GM23248 (cell line): ENCODE measurements at places on chromosomes 3 and 15. TPM values are rescaled to one million over a fixed set of nuclear protein-coding genes. Genes with fewer than 3 reads are reported as not detected.

GRCh38 chr3:175512700-175513099 is 653.6 kb downstream of the NAALADL2 start:
- H3K4me3 ChIP-seq = no peak overlapping the region
- H3K27me3 ChIP-seq = no peaks in the 10 kb centered on the region
- H3K4me1 ChIP-seq = no peaks in the 10 kb centered on the region
- no peak for DNase-seq

DNA sequence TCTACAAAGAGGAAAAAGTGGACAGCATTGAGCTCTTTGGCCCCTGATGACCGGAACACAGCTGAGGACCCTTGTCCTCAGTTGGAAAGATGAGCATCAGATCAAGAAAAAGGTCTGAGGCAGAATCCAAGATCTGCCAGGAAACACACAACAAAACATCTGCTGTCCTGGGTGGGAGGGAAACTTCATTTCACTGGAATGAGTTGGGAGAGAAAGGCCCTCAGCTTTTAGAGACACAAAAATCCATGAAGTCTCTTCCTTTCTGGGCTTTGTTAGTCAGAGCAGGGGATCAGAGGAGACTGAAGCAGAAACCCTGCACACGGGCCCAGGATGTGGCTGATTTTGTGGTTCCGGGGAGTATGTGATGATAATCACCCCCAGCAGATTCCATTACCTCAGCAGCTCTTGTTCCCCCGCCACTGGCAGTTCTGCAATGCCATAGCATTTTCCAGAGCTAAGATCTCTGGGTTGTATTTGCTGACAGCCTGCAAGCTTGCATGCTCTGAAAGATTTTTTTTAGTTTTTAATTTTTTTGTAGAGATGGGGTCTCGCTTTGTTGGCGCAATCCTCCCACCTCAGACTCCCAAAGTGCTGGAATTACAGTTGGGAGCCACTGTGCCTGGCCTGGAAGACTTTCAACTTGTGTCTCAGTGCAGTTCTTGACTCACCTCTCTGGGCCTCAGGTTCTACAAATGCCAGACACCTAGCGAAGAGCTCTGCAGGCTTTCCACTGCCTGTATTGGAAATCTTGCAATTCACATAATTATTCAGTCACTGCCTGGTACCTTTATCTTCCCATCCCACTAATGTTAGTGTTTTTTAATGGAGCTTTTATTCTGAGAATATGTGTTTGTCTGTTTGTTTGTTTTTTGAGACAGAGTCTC is 5.8 kb upstream of the TATDN2 start:
- peak; percentile 62 for DNase-seq
- no peaks in the 10 kb centered on the region for H3K36me3 ChIP-seq
- no peak overlapping the region for H3K4me3 ChIP-seq

ANKRD63 gene
- polyA plus RNA-seq = not detected in 2 replicates

KPNA1 gene
- 62.6 and 65.2 TPM in 2 replicates for polyA plus RNA-seq

DNA sequence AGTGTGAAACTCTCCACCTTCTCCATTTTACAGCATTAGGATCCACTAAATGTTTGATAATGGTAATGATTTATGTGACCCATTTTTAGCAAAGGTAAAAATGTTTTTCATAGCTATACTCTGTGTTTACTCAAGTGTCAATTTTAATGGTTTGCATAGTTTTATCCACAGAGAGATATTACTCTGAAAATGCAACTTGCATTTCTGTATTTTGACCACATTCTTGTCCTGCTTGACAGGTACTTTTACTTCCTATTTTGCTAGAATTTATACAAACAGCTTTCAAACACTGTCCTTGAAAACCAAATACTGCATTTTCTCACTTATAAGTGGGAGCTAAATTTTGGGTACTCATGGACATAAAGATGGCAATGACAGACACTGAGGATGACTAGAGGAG is 62.9 kb downstream of the SERPINI1 start:
- no peaks in the 10 kb centered on the region for H3K4me1 ChIP-seq
- no peaks in the 10 kb centered on the region for H3K36me3 ChIP-seq
- no peak for DNase-seq

IGDCC3 gene
- 0.11 TPM in 1 of 2 replicates, not detected in the other for polyA plus RNA-seq

CHRNA3 gene
- polyA plus RNA-seq = not detected in 2 replicates

GRCh38 chr3:184737641-184738505 is 26.0 kb upstream of the MAGEF1 start:
- 0 out of 2 replicates have a peak overlapping the region, but pooled peaks have one; percentile 28 for H3K4me3 ChIP-seq
- peak overlapping the region; percentile 36 for H3K27ac ChIP-seq
- peaks cover 26% of the 10 kb centered on the region for H3K4me1 ChIP-seq
- no peaks in the 10 kb centered on the region for H3K36me3 ChIP-seq

GRCh38 chr3:73107676-73108187 is 46.3 kb downstream of the EBLN2 start:
- H3K4me3 ChIP-seq = no peak overlapping the region
- no peak for DNase-seq
- H3K4me1 ChIP-seq = no peaks in the 10 kb centered on the region

GOLGA6L24 gene
- polyA plus RNA-seq = not detected in 2 replicates

- peaks cover 86% of the 10 kb centered on the region for H3K4me1 ChIP-seq
- H3K36me3 ChIP-seq = no peaks in the 10 kb centered on the region
- peak overlapping the region; percentile 93 for H3K27ac ChIP-seq
- DNase-seq = peak; percentile 49
- H3K27me3 ChIP-seq = no peaks in the 10 kb centered on the region
Observed at GRCh38 chr15:85619992-85620689, 174.6 kb downstream of the KLHL25 start.

- no peaks in the 10 kb centered on the region for H3K4me1 ChIP-seq
- H3K27ac ChIP-seq = no peak overlapping the region
- no peak for DNase-seq
- no peaks in the 10 kb centered on the region for H3K27me3 ChIP-seq
- peaks cover 16% of the 10 kb centered on the region; the same call in 1 of the 2 replicates for H3K36me3 ChIP-seq
- no peak overlapping the region for H3K4me3 ChIP-seq
Observed at GRCh38 chr3:197846491-197846890, 55.4 kb downstream of the LRCH3 start.

POLR2M gene
- polyA plus RNA-seq = 38.6 and 39.3 TPM in 2 replicates

LRRC3B gene
- polyA plus RNA-seq = not detected in 2 replicates

CNTN3 gene
- 4.3 and 5.6 TPM in 2 replicates for polyA plus RNA-seq

UROC1 gene
- polyA plus RNA-seq = not detected in 2 replicates

DNAJA4 gene
- polyA plus RNA-seq = 1.3 and 1.4 TPM in 2 replicates

- no peak for DNase-seq
- no peak overlapping the region for H3K27ac ChIP-seq
- H3K36me3 ChIP-seq = no peaks in the 10 kb centered on the region
Observed at GRCh38 chr15:63396152-63396928, 14.7 kb upstream of the CA12 start.

GRCh38 chr3:197809356-197810020 is 18.4 kb downstream of the LRCH3 start:
- H3K27me3 ChIP-seq = no peaks in the 10 kb centered on the region
- H3K4me3 ChIP-seq = peak overlapping the region; percentile 58
- peak overlapping the region; percentile 92 for H3K27ac ChIP-seq
- H3K36me3 ChIP-seq = no peaks in the 10 kb centered on the region
- DNase-seq = peak; percentile 91

DNA sequence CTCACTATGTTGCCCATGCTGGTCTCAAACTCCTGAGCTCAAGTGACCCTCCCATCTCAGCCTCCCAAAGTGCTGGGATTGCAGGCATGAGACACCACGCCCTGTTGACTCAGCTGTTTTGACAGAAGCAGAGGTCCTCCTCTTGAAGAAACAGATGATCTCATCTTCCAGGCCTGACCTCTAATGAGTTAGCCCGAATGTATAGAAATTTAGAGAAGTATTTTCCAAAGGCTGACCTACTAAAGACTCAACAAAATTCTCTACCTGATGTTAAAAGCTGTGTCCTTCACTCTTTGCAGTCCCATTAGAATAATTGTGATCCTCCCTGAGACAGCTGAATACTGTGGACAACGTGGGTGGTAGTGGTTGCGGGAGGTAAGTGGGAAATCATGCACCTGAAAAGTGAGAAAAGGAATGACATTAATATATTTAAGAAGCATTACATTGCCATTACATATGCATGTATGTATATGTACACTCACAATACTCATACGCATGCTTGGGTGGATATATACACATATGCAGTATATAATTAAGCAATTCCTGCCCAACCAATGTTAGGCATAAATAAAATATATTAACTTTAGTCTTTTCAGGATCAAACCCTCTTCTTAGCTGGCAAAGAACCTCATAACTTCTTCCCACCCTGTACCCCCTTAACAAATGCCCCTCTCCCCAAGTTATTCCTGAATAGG is 204.6 kb upstream of the NR2F2 start:
- H3K27ac ChIP-seq = no peak overlapping the region
- H3K27me3 ChIP-seq = no peaks in the 10 kb centered on the region
- no peaks in the 10 kb centered on the region for H3K36me3 ChIP-seq
- peak; percentile 63 for DNase-seq
- H3K4me3 ChIP-seq = no peak overlapping the region

GRCh38 chr15:51155891-51156290 is 61.2 kb upstream of the TNFAIP8L3 start:
- no peak overlapping the region for H3K27ac ChIP-seq
- H3K4me3 ChIP-seq = no peak overlapping the region
- H3K27me3 ChIP-seq = no peaks in the 10 kb centered on the region
- H3K36me3 ChIP-seq = no peaks in the 10 kb centered on the region
- DNase-seq = no peak

DNA sequence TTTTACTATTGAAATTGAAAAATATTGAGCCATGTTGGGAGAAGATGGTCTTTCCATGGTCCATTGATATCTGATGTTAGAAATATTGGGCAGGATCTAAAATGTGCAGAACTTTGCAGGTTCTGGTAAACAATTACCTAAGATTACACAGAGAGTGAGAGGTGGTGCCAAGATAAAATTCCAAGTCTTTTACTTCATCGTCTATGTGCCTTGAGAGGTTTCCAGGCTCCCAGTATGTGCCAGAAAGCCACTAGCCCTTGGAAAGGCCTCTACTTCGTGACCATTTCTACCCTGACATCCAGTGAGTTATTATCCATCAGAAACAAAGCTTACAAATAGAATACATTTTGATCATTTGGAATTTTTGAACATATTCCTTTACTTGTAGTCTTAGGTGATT is 27.6 kb downstream of the CD200 start:
- H3K4me1 ChIP-seq = no peaks in the 10 kb centered on the region
- H3K27me3 ChIP-seq = 0 out of 2 replicates have a peak, but pooled peaks cover 3% of the 10 kb centered on the region
- H3K4me3 ChIP-seq = no peak overlapping the region
- peak; percentile 6 for DNase-seq
- no peaks in the 10 kb centered on the region for H3K36me3 ChIP-seq

DNA sequence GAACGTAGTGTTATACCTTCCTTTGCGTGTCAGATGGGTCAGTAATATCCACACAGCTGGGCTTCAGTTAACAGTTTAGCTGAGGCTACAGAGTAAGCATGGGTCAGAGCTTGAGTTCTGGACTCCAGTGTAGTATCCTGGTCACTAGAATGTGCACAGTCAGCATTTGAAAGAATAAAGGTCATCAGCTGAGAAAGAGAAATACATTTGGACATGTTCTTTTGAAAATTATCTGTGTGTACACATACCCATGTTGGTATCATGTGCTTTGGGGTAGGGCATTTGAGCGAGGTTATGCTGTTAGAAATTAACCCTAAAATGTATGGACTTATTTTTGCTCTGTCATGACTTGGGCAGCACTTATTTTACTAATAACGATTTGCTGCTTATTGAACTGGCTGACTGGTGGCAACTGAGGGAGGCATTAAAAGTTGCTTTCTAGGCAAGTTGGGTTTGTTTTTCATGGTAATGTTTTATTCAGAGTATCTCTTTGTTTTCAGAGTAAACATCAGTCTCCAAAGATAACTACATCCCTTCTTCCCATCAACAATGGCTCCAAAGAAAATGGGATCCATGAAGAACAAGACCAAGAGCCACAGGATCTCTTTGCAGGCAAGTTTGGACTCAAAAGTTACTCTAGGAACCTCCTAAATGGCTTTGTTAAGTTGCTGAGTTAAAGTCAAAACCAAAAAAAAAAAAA is 16.4 kb downstream of the SNX1 start:
- peak overlapping the region; percentile 89 for H3K27ac ChIP-seq
- no peak overlapping the region for H3K4me3 ChIP-seq
- H3K36me3 ChIP-seq = peaks cover 15% of the 10 kb centered on the region
- H3K4me1 ChIP-seq = peaks cover 22% of the 10 kb centered on the region

DNA sequence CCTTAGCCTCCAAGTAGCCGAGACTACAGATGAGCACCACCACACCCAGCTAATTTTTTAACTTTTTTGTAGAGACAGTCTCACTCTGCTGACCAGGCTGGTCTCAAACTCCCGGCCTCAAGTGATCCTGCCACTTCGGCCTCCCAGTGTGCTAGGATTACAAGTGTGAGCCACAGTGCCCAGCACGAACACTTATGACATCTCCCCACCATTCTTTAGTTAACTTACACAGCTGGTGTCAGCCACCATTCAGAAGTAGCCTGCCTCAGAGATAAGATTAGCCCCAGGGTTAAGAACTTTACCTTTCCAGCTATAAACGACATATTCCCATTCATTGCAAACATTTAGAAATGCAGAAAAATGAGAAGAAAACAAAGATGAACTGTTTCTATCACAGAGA is 58.2 kb downstream of the TRPM7 start:
- H3K27ac ChIP-seq = no peak overlapping the region
- no peaks in the 10 kb centered on the region for H3K27me3 ChIP-seq
- peaks cover 31% of the 10 kb centered on the region for H3K36me3 ChIP-seq

MAP1A gene
- polyA plus RNA-seq = 30.3 and 31.5 TPM in 2 replicates

GRCh38 chr3:25558121-25558520 is 106.6 kb downstream of the TOP2B start:
- no peak overlapping the region for H3K27ac ChIP-seq
- no peaks in the 10 kb centered on the region for H3K4me1 ChIP-seq
- no peak overlapping the region for H3K4me3 ChIP-seq
- no peak for DNase-seq

DNA sequence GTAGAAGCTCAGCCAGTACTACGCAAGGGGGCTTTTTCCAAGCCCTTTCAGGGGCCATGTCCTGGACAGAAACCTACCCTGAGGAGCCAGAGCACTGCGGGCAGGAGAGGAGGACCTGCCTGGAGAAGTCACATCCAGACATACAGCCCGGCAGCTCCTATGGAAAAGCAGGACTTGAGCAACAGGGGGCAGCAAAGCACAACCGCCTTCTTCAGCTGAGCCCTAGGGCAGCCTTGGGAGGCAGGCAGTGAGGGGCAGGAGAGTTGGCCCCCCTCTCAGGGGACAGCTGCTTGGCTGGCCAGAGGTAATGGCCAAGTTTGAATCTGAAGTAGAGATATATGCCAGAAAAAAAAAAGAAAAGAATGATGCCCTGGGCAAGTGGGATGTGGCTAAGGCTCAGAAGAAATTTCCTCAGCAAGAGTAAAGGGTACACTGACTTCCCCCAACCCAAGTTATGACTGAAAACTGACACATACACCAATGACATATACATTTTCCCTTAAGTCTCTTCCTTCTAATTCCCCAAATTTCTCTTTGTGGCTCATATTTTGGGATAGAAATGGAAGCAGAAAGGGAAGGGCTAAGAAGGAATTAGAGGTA is 56.9 kb downstream of the CYP19A1 start:
- DNase-seq = peak; percentile 79
- H3K27me3 ChIP-seq = 0 out of 2 replicates have a peak, but pooled peaks cover 6% of the 10 kb centered on the region
- H3K4me3 ChIP-seq = no peak overlapping the region
- no peak overlapping the region for H3K27ac ChIP-seq
- no peaks in the 10 kb centered on the region for H3K4me1 ChIP-seq
- H3K36me3 ChIP-seq = no peaks in the 10 kb centered on the region

- DNase-seq = peak; percentile 61
- H3K4me1 ChIP-seq = peaks cover 9% of the 10 kb centered on the region; the same call in 1 of the 2 replicates
- peaks cover 6% of the 10 kb centered on the region for H3K27me3 ChIP-seq
- no peaks in the 10 kb centered on the region for H3K36me3 ChIP-seq
- no peak overlapping the region for H3K27ac ChIP-seq
Observed at GRCh38 chr15:73346735-73347312, 21.9 kb downstream of the HCN4 start.
